Activated CD8-positive, alpha-beta T cell treated with anti-CD3 and anti-CD28 coated beads for 36 hours (primary cell): ENCODE measurements at places on chromosomes 12 and 14. TPM values are rescaled to one million over a fixed set of nuclear protein-coding genes. Genes with fewer than 3 reads are reported as not detected.

Gene MCRS1
- total RNA-seq, result 61.1 TPM

Gene TUBA1C
- 240 TPM for total RNA-seq

Gene MORN3
- 0.51 TPM for total RNA-seq

Gene PTPRO
- 0.47 TPM for total RNA-seq

Gene TAS2R8
- not detected for total RNA-seq

Gene REM2
- total RNA-seq, result 0.27 TPM

Gene TMEM179
- not detected for total RNA-seq

Gene SLC17A8
- total RNA-seq, result not detected

DNA sequence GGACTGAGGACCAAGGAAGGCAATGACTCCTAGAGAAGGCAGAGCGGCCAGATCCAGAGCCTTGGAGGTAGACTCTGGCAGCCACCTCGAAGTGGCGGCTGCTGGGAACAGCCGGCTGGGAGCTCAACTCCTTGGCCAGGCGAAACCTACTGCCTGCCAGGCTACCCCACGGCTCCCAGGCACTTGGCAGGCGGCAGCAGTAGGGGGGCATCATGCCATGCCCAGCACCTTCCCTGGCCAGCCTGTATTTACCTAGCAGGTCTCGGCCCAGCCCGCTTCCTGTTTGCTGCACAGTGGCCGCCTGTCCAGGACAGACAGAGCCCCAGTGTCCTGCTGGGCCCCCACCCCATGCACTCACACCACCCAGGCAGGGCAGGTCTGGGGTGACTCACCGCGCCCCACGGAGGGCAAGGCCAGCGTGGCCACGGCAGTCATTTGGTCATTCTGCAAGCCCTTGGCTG is 10.2 kb downstream of the TRPV4 start:
- DNase-seq, result no peak

DNA sequence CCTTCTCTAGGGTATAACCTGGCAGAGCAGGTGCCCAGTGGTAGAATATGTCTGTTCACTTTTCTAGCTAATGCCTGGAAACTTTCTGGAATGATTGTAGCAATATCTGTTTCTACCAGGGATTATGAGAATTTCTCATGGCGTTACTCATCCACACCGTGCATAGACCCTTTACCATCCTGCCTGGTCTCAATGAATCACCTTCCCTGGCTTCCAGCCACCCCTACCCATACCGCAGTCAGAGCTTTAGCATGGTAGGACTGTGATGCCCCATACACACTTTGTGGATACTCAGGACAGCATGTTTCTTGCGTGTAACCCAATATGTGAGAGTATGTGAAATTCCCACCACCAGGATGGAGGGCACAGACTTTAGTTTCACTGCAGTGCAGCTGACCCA is 45.4 kb downstream of the TUNAR start:
- DNase-seq, result no peak

DNA sequence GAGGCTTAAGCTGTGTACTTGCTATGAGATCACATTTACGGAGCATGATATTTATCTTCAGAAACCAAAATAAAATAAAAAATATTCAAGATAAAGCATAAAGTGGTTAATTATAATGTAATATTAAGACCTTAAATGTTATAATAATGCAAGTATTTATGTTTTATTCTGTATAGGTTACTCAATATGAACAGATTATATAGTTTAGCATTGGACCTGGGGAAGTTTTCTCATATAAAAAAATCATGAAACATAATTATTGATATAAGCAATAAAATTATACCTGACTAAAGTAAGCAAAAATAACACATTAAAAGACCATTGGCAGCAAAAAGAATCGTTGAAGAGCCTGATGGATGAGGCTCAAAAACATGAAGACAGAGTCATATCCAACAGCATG is 516.2 kb downstream of the SLC16A7 start:
- DNase-seq, result no peak

DNA sequence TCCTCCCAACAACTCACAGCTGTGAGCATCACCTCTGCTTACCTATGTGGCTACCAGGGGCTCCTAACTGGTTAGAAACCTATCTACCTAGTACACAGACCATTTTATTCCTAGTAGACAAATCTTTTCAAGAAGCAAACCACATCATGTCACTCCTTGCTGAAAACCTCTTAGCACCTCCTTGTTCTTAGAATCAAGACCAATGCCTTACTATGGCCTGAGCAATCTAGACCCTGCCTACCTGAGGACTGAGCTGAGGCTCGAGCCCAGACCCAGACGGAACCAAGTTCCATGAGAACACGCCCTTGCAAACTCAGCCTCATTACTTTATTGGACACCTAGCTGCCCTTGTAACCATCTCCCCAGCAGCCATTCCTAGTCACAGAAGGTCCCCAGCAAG is 32.6 kb downstream of the CMKLR1 start:
- no peak for DNase-seq

DNA sequence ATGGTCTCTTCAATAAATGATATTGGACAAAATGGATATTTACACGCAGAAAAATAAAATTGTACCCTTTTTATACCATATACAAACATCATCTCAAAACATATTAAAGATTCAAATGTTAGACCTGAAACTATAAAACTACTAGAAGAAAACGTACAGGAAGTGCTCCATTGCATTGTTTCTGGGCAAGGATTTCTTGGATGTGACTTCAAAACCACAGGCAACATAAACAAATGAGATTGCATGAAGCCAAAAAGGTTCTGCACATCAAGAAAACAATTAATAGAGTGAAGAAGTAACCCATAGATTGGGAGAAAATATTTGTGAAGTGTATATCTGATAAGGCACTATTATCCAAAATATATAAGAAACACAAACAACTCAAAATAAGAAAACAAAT is 812.4 kb downstream of the NRXN3 start:
- DNase-seq, result no peak

- no peak for DNase-seq
These were observed 112.8 kb downstream of the DUSP6 start for GRCh38 chr12:89239534-89239933.

GRCh38 chr12:32533971-32534590 is 134.7 kb downstream of the FGD4 start:
- DNase-seq, result no peak

DNA sequence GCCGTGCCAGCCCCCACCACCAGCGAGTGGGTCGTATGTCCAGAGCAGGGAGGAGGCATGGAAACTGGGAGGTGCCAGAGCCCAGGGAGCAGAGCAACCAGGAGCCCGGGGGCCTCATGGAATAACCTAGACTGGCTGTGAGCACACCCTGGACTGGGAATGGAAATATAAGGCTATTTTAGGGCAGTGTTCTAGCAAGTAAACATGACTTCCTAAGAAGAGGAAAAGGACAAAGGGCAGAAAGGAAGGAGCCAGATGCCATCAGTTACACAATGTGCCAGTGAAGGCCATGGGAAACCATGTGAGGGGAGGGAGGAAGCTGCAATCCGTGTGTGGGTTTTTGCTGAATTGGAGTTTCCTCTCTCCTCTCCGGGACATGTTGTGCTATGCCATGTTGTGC is 18.7 kb upstream of the CPM start:
- DNase-seq, result no peak

DNA sequence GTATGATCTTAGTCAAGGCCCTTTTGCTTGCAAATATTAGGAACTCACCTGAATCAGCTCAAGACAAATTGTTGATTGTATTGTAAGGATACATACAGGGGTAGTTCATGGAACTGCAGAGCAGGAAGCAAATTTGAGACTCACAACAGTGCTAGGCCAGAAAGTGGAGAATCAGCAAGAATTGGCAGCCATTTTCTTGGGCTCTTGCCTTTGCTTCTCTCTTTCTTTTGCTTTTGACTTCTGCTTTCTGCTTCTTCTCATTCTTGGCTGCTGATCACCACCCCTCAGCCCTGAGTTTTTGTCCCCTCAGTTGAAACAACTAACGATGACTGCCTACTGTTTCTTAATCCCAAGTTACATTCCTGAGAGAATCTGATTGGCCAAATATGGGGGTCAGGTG is 34.8 kb downstream of the KCNK13 start:
- no peak for DNase-seq

- DNase-seq, result no peak
These were observed 119.6 kb upstream of the EEA1 start for GRCh38 chr12:93048656-93049055.

DNA sequence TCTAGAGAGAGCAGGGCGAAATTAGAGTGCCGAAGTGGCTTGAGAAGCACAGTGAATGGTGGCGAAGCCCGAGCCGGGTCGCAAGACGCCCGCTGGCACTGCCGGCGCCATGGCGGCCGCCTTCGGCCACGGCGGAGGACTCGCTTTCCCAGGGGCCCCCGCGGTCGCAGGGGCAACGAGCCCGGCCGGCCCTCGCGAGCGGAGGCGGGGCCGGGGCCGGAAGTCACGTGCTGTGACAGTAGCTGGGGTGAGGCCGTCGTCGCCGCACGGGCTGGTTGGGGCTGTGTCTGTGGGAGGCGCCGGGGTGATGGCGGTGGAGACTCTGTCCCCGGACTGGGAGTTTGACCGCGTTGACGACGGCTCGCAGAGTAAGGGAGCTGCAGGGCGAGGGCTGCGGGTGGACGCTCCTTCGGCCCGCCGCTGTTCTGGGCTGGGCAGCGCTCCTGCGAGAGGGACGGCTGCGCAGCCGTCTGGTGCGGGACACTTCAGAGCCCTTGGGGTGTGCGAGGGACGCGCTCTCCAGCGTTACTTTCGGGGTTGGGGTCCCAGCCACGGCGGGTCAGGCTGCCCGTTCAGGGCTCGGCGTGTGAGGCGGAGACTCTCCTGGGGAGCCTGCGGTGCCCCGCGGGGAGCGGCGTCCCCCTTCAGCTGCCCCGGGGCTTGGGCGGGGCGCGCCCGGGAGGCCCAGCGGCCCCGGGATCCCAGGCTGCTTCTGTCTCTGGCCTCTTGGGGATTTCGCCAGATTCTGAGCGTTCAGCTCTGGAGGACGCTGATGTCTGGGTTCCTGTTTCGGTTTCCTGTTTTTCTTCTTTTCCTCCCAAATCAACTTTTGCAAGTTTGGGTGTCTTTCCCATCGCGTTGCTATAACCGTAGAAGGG is at the start of gene WASHC4:
Gene WASHC4, plus strand, starts transcription at position 238 of the 878 bp plus-strand sequence. Its CDS starts 70 bp downstream, at position 308.
- DNase-seq, result peak; percentile 94

- DNase-seq, result no peak
These were observed 127.2 kb downstream of the BCAT1 start for GRCh38 chr12:24821691-24822090.

DNA sequence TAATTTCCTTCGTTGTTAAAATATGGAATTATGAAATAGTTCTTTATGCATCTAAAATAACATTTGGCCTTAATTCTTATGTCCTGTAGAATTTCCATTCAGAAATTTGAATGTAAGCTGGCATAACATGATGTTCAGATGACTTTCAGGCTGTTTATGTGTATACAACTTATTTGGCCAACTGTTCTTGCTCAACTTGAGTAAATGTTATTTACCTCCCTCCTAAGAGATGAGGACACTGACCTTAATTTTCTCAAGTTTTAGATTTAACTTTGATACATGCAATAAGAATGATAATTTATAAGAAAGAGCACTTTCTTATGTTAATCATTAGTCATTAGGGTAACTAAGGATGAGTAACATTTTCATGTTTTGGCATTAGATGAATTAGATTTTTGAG is 365.4 kb downstream of the AEBP2 start:
- DNase-seq, result no peak
